Nasal cavity respiratory epithelium epithelial cell of viscerocranial mucosa (primary cell): ENCODE measurements at places on chromosomes 1 and 21. TPM values are rescaled to one million over a fixed set of nuclear protein-coding genes. Genes with fewer than 3 reads are reported as not detected.

Gene ALX3
- not detected in 2 replicates for total RNA-seq

Gene KCNK1
- 20.8 and 24.6 TPM in 2 replicates for total RNA-seq

Gene ZBTB7B
- total RNA-seq: 57.8 and 70.3 TPM in 2 replicates

Gene HSD11B1
- 1.7 and 4.1 TPM in 2 replicates for total RNA-seq

Gene ASCL5
- total RNA-seq: under 0.01 and 0.07 TPM in 2 replicates

Gene ANKRD35
- total RNA-seq: 0.68 and 3.8 TPM in 2 replicates

Gene TMEM82
- not detected in 2 replicates for total RNA-seq

Gene ATP5PO
- 103 and 169 TPM in 2 replicates for total RNA-seq

Gene SPRR3
- total RNA-seq: 67.3 and 122 TPM in 2 replicates

Gene CENPF
- total RNA-seq: 0.85 and 1.0 TPM in 2 replicates

Gene EPHA10
- 0.14 TPM in 1 of 2 replicates, not detected in the other for total RNA-seq

Gene KLHDC7A
- 0.36 TPM in 1 of 2 replicates, not detected in the other for total RNA-seq

Gene CLDN14
- 0.14 TPM in 1 of 2 replicates, not detected in the other for total RNA-seq

Gene CGN
- 1.7 and 5.8 TPM in 2 replicates for total RNA-seq

Gene CRP
- total RNA-seq: not detected in 2 replicates

Gene OR2M3
- not detected in 2 replicates for total RNA-seq

Gene TRABD2B
- 1.1 TPM in 1 of 2 replicates, not detected in the other for total RNA-seq

Gene SEC16B
- total RNA-seq: 0.34 and 1.4 TPM in 2 replicates

Gene TFF3
- 0.21 TPM in 1 of 2 replicates, not detected in the other for total RNA-seq

Gene LCK
- under 0.01 TPM in 1 of 2 replicates, not detected in the other for total RNA-seq

Gene SPRR1B
- 53.0 and 86.5 TPM in 2 replicates for total RNA-seq

Gene RCSD1
- under 0.01 TPM in 1 of 2 replicates, not detected in the other for total RNA-seq

Gene FCRL6
- not detected in 2 replicates for total RNA-seq

Gene SPRR1A
- total RNA-seq: 3.1 and 9.5 TPM in 2 replicates

Gene ASAP3
- total RNA-seq: 2.7 and 10.5 TPM in 2 replicates

Gene FMN2
- not detected in 2 replicates for total RNA-seq
